ENCODE measurements at places on chromosomes 11 and 22. TPM values are rescaled to one million over a fixed set of nuclear protein-coding genes. Genes with fewer than 3 reads are reported as not detected.
A peak's percentile ranks its signal among the peaks of the same experiment; 100 is the strongest.

Gene FAM227A
- polyA plus RNA-seq: 0.94 TPM

Gene PHOX2A
- polyA plus RNA-seq: not detected

Gene MFRP
- polyA plus RNA-seq: not detected

Gene OR9I1
- polyA plus RNA-seq: not detected

Gene OR6T1
- not detected for polyA plus RNA-seq

Gene CCDC73
- polyA plus RNA-seq: not detected

Gene OR5B12
- polyA plus RNA-seq: 0.20 TPM

Gene KDM2A
- 19.8 TPM for polyA plus RNA-seq

Gene MS4A4E
- 0.81 TPM for polyA plus RNA-seq

Gene LMO1
- not detected for polyA plus RNA-seq

Gene MICAL3
- polyA plus RNA-seq: 15.2 TPM

- no peak for DNase-seq
These were observed 2.7 kb downstream of the RPL27A start for GRCh38 chr11:8685306-8685705.

DNA sequence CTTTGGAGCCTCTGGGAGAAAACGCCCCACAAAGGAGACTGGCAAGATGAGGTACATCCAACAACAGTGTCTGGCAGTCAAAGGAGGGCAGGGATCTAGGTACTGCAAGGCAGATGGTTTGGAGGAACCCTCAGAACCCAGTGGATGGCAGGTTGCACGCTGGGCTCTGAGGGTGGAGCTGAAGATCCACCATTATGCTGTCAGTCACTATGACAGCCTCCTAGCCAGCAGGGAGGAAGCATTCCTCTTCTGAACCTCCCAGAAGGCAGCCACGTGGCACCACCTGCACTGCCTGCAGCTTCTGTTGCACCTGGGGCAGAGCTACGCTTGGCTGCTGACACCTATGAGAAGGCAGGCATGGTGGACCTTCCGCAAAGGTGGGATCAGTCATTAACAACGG, 40.2 kb downstream of the HTR3A start:
- DNase-seq: no peak

- no peak for DNase-seq
These were observed at the start of gene CRYBB3 for GRCh38 chr22:25199731-25200520. Gene CRYBB3, plus strand, starts transcription at chr22:25199858. Its CDS starts 1,539 bp downstream, at chr22:25201397.

DNA sequence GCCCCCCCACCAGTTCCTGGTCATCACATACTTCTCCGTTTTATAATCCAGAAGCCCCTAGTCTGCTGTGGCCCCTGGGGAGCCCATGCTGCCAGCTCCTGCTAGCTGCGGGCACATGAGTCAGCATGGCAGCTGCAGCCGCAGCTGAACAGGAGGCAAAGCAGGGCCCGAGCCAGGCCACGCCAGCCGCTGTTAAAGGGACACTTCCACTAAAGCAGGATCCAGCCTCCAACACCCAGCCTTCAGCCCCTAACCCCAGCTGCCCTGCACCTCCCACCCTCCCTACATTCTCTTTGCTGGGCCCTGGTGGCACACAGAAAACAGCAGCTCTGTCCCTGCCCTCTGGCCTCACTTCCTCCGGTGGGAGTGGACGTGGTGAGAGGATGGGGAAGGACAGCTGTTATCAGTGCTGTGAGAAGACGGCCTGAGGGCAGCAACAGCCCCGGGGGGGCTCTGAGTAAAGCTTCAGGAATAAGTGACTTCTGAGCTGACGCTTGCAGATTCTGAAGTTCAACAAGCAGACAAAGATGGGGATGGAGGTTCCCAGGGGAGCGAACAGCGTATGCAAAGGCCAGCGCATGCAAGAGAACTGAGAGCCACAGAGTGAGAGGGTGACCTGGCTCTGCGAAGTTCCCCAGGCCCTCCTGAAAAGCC, 688 bp upstream of the LRRC74B start:
- peak; percentile 66 for DNase-seq

GRCh38 chr11:60852117-60852981, 3.4 kb downstream of the PTGDR2 start:
- no peak for DNase-seq

DNA sequence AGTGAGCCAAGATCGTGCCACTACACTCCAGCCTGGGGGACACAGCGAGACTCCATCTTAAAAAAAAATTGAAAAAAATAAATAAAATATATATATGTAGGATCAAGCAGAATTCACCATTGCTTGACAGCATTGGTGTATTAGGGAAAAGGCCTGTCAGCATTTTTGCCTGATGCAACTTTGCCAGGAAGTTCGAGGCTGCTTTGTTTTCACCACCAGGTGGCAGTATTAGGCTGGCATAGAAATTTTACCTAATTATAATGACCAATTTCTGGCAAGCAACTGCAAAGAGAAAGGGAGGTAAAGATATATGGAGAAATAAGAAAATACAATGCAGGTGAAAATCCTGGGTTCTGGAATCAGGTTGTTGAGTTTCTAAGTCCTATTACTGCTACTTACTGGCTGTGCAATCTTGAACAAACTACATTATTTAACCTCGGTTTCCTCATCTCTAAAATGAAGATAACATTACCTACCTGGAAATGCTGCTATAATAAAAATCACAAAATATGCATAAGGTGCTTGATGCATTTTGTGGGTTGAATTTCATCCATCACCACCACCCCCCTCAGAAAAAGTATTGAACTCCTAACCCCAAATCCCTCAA, 24.7 kb downstream of the LAYN start:
- DNase-seq: peak; percentile 77

- peak; percentile 17 for DNase-seq
These were observed 59.8 kb upstream of the WNT7B start for GRCh38 chr22:46036558-46037408.

DNA sequence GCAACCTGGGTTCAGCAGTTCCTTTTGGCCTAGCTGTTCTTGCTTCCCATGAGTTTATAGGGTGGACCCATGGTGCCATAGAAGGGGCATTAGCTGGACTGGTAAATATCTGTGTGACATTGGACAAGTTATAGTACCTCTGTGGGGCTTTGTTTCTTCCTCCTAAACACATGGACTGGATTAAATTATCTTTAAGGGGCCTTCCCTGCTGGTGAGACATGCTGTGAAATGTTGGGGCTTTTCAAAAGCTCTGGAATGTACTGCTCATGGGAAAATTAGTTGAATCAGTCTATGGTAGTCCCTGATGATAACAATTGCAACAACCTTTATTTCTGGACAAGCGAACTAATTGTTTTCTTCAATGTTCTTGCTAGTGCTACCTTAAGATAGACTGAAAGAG, 276.2 kb downstream of the BLID start:
- no peak for DNase-seq

GRCh38 chr11:110128161-110128560, 35.0 kb downstream of the ZC3H12C start:
- DNase-seq: no peak

DNA sequence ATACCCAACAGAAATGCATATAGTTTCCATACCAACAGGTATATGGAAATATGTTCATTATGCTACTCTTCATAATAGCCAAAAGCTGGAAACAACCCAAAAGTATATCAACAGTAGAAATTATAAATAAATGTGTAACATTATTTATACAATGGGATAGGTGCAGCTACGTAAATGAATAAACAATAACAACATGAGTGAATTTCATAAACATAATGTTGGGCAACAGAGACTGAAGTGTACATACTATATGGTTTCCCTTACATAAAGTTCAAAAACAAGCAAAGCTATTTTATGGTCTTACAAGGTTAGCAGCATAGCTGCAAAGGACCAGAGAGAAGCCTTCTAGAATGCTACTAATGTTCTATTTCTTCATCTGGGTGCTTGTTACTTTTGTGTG, 305.0 kb downstream of the INSC start:
- no peak for DNase-seq

- no peak for DNase-seq
These were observed 565.8 kb downstream of the BUD13 start for GRCh38 chr11:116207019-116207418.

GRCh38 chr11:66325263-66325671, 8.4 kb upstream of the CD248 start:
- DNase-seq: no peak

GRCh38 chr22:44913198-44913983, 96.4 kb downstream of the PHF21B start:
- DNase-seq: no peak

DNA sequence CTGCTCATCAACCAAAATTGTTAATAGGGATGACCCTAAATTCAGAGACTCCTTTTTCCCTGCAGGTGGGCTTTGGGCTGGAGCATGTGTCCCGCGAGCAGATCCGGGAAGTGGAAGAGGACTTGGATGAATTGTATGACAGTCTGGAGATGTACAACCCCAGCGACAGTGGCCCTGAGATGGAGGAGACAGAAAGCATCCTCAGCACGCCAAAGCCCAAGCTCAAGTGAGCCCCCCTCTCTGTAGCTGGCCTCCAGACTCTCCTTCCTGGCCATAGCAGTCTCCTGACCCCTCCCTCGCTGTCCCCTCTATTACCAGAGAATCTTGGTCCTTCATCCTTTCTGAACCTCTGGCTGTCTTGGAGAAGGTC, 47.9 kb upstream of the RAB1B start:
- DNase-seq: no peak

DNA sequence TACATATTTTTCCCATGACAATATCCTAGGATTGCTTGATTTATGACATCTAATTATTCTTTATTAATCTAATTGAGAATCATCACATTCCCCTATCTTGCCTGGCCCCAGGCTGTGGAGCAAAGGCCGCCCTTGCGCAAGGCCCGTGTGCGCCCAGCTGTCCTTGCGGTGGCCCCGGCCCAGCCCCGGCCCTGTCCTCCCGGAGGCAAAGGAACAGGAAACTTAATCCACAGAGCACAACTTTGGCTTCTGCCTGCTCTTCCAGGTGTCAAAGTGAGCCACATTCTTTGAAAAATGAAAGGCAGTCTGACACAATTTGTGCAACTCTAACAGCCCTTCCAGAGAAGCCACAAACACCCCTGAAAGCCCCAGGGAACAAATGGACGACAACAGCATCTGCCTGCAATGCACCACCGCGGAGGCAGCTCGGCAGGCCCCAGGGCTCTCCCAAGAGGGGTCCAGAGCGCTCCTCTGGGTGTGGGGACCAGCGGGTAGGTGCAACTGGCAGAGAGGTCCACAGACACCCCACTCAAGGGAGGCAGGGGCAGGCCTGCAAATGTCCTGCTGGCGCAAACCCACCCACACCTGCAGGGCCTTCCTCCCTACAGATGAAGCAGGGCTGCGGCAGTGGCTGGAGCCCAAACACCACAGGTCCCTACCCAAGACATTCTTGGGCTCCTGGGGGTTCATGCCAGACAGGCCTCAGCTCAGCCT, 30.3 kb downstream of the GNB1L start:
- no peak for DNase-seq

GRCh38 chr11:66548041-66548440, 1.3 kb downstream of the ACTN3 start:
- no peak for DNase-seq

DNA sequence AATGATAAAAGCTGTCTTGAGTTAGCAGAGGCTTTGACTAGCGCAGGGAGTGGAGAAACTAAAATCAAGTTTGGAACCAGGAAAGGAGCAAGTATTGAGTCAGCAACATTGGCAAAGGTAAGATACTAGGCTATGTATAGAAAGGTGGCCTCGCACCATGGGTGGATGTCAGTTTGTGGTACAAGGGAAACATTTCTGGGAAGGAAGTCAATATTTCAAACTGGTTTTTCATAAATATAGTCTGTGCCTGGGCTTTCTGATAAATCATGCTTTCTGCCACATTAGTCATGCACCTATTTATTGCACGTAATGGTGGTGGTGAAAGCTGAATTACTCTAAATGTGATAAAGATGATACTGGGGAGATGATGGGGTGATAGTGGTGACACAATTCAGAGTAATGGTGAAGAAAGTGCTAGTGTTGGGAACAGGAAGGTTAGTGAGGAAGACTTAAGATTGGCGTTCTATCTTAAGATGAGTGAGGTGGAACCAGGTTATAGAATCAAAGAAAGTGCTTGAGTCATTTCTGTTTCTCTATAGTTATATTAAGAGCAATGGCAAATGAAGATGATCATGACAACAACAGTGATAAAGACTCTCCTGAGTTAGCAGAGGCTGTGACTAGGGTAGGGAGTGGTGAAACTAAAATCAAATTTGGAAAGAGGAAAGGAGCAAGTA, 729.0 kb downstream of the FAM181B start:
- no peak for DNase-seq

DNA sequence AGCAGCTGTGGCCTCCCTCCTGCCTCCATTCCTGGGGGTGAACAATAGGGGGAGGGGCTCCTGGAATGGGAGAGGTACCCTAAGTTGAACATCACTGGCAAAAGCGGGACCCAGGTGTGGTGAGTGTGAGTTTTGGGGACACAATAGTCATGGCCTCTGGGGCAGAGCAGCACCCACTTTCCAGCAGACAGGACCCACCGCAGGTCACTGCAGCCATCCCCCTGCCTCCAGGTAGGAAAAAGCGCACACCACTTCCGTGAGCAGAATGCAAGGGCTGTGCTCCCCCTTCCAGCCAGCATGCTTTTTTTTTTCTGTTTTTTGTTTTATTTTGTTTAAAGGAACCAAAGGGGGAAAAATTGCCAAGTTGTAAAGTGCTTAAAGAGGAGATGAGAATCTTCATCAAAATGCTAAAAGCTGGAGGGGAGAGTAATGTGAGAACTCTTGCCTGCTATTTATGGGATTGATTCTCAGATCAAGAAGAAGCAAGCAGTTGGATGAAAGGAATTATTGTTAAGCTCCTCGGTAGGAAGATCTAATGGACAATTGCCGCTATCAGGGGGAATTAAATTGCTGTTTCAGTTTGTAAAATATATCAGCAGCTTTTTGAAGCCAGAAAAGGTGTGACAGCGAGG, 152.9 kb downstream of the FEZ1 start:
- no peak for DNase-seq

DNA sequence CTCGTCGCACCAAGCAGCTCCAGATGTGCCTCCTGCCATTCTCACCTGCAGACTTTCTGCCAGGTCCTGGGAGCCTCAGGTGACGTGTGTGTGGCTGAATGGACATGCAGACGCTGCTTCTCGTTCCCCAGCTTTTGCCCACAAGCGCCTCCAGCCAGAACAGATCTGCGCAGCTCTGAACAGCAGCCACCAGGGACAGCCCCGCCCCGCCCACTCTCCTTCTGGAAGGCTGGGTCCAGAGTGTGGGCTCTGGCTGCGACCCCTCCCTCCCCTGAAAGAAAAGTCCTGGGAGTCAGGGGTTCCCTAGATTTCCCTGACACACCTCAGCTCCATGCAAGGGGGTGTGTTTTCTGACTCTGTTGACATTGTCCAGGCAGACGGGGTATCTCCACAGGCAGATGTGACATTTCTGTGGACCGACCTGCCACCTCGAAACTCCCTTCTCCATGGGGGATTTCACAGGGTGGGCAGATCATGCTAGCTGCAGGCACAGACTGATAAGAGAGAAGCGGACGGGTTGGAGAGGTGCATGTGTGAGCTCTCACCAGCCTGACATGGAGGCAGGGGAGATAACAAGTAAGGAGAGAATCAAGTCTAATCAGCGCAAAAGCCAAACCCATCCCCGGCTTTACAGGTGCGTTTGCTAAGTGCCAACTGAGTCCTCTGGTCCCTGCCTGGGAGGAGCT, 19.8 kb downstream of the SLCO2B1 start:
- no peak for DNase-seq

- no peak for DNase-seq
These were observed 13.5 kb upstream of the LRP5 start for GRCh38 chr11:68298659-68299516.

DNA sequence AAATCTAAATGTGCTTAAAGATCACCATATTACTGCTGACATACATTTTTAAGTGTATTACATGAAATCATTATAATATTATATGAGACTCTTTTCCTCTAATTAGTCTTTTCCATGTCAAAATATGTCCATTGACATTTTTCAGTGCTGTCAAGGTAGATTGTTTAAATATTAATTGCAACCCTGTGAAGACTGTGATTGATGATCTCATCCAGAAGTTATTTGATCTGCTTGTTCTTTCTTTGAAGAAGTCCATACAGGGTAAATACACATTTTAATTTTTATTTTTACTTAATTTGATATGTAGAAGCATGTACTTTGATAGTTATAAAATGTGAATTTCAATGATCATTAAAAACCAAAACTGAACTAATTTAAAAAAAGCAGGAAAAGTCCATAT, 38.4 kb downstream of the DYNC2H1 start:
- no peak for DNase-seq

Measured in K562 (cell line).